Activated CD8-positive, alpha-beta memory T cell treated with anti-CD3 and anti-CD28 coated beads for 1 hour (primary cell): ENCODE measurements at places on chromosomes 13 and 19.
A peak's percentile ranks its signal among the peaks of the same experiment; 100 is the strongest.

- DNase-seq, result no peak
Measured at GRCh38 chr19:13920940-13921747, 15.1 kb downstream of the CC2D1A start.

DNA sequence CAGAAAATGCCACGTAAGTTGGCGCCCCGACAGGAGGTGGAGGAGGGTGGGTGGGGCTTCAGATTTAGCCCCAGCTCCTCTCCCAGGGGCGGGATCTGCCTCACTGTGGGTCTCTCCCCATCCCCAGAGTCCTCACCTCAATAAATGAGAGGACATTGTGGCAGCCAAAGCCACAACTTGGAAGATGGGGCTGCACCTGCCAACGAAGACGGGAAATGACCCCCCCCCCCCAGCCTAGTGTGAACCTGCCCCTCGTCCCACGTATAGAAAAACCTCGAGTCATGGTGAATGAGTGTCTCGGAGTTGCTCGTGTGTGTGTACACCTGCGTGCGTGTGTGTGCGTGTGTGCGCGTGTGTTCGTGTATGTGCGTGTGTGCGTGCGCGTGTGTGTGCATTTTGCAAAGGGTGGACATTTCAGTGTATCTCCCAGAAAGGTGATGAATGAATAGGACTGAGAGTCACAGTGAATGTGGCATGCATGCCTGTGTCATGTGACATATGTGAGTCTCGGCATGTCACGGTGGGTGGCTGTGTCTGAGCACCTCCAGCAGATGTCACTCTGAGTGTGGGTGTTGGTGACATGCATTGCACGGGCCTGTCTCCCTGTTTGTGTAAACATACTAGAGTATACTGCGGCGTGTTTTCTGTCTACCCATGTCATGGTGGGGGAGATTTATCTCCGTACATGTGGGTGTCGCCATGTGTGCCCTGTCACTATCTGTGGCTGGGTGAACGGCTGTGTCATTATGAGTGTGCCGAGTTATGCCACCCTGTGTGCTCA lies 1.5 kb upstream of the TRAPPC5 start:
- DNase-seq, result no peak

DNA sequence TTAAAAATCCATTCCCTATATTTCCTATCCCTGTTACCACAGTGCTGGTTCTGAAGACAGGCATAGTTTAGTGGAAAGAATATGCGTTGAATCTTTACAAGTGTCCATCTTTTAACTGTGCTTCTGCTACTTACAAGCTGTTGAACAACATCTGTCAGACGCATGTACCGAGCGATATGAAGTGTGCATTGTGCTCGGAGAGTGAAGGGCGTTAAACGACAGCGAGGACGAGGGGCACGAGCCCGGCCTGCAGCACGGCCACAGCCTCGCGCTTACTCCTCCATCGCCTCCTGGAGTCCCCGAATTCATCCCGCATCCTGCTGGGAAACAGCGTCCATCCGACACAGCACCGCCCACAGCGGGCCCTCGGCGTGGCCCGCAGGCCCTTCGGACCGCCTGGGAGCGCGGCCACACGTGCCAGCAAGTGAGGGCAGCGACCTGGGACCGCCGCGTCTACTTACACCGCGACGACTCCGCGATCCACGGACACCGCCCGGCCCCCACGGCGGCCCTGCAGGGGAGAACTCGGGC lies 514 bp downstream of the PCID2 start:
- DNase-seq, result no peak

GRCh38 chr13:36282821-36283432 lies 14.7 kb downstream of the CCDC169 start:
- no peak for DNase-seq

DNA sequence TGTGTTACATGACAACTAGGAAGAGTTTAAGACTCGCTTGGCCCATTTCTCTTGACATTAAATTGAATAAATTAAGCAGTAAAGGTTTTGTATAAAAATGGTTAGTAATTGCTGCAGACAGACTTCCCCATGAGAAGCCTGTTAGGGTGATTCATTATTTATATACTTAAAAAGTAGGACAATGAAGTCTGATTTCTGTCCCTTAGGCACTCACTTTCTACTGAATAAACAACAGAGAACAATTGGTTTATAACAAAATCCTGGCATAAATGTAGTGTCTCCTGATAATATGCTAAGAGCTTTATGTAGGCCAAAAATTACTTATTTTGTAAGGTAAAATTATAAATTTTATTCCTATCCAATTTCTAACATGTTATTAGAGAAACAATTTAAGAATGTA lies 2138.5 kb upstream of the PCDH20 start:
- DNase-seq, result no peak

- peak; percentile 8 for DNase-seq
Measured at GRCh38 chr19:38433268-38433733, at the start of gene RYR1. Gene RYR1 (plus strand): TSS chr19:38433691. CDS start chr19:38433830, 139 bp downstream.

DNA sequence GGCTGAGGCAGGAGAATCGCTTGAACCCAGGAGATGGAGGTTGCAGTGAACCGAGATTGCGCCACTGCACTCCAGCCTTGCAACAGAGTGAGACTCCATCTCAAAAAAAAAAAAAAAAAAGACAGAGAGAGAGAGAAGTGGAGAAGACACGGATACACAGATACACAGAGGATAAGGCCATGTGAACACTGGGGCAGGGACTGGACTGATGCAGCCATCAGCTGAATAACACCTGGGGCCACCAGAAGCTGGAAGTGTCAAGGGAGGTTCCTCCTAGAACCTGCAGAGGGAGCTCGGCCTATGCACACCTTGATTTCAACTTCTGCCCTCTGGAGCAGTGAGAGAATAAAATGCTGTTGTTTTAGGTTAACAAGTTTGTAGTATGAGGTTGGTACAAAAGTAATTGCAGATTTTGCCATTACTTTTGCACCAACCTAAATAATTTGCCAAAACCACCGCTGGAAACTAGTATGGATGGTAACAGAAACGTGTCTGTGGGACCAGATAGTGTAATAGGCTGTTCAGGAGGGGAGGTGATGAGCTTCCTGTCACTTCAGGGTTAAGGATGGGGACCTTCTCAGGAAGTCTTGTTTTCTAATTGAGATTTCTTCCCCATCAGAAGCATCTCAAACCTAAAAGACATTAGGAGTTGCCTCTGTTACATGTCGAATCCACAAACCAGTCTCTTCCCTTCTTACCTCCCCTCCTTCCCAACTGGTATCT lies 36.4 kb upstream of the IGSF23 start:
- no peak for DNase-seq

- DNase-seq, result no peak
Measured at GRCh38 chr19:45972947-45973540, 621 bp downstream of the NOVA2 start.

GRCh38 chr13:98462946-98463345 lies 114.0 kb downstream of the STK24 start:
- DNase-seq, result no peak

- DNase-seq, result no peak
Measured at GRCh38 chr13:67390462-67391086, 160.4 kb upstream of the PCDH9 start.

GRCh38 chr19:40962460-40962961 lies 28.6 kb upstream of the CYP2B6 start:
- DNase-seq, result no peak

DNA sequence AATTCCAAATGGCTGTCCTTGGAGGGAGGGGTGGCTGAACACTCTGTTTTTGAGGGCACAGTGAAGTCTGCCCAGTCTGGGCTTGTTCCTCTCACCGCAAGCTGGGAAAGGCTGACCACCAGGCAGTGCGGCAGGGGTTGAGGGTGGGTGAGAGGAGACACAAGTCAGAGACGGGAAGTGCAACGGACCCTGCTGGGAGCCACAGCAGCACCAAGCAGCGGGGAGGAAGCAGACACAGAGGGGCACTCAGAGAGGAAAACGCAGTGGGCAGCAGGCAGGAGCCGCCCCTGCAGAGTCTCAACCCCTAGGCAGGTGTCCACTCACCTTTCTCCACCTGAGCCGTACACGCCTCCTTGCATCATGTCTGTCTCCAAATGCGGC lies 15.6 kb downstream of the AKAP8L start:
- no peak for DNase-seq
